ENCODE measurements at places on chromosomes 16 and 17.

- DNase-seq, result no peak
These were observed at the start of gene RAC3 for GRCh38 chr17:82031303-82031884. RAC3 (plus strand) TSS chr17:82031678; CDS start chr17:82031762, 84 bp downstream.

DNA sequence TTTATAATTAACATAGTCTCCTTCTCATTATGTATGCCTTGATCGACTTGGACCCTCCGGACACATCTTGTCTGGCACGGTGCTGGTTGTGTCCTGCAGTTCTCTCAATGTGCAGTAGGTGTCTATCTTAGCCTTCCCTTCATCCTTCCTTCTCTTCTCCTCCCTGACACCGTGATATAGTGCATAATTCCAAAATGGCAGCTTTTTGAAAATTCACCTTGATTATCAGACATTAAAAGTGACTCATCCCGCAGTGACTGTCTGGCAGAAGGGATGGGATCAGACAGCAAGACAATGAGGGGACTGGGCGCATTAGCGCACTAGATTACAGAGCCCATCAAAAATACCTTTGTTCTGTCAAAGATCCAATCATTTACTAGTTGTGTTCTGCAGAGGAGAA, 70.0 kb upstream of the PMFBP1 start:
- DNase-seq, result no peak

DNA sequence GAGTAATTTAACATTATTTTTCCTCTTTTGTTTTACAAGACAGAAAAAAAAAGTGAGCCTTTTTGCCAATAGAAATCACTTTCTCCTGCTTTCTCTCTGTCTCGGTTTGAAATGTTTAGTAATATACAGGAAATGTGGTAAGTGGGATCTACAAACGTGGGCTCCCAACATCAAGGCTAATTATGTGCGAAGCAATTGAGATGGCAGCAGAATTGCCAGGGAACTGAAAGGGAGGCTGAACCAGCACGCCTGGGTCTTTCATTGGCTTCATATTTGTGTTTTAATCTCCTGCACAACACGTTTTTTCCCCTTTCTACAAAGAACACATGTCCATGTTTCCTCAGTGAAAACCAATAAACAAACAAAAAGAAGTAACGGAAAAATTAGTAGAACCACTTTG, 743.9 kb upstream of the SOX9 start:
- DNase-seq, result no peak

DNA sequence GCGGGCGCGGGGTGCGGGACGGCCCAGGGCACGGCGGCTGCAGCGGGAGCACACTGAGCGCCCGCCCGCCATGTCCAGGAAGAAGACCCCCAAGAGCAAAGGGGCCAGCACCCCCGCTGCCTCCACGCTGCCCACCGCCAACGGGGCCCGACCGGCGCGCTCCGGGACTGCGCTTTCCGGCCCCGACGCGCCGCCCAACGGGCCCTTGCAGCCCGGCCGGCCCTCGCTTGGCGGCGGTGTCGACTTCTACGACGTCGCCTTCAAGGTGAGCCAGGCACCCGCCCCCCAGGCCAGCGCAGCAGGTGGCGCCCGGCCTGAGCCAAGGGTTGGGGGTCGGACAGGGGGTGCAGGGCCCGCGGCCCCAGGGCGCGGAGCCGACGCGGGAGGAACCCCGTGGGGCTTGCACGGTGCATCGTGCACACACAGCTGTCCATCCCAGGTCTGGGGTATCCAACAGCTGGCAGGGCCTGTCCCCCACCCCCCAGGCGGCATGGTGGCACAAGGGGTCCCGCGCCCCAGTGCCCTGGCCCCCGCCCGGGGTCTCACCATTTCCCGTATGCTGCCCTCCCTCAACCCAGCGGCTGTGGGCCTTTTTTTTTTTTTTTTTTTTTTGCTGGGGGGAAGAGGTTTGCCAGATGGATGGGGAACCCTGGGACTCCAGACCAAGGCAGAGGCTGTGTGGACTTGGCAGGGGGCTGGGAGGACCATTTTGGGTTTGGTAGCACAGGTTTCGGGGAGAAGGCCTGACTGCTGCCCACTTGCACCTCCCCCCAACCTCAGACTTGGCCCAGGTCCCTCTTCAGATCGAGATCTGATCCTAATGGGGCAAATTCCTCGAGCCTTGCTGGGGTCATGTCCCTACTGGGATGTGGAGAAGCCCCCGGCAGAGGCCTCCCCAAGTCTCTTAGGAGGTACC, 547 bp downstream of the RAB26 start:
- DNase-seq, result no peak

DNA sequence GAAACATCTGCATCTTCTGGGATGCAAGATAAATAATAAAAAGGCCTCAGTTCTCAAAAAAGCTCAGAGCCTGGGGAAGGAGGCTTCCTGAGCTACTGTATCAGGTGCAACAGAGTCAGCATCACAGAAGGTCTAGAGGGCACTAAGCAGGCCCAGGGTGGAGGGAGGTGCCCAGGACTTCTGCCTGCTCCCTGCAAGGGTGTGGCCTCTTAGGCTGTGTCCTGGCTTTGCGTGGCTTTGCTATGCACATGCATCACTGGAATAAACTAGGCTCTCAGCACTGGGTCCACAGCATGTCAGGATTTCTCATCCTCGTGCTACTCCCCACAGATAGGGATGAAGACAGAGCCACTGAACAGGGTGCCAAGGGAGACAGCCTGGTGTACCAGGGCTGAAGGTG, 25.5 kb downstream of the CDK5R1 start:
- no peak for DNase-seq

- no peak for DNase-seq
These were observed 1.4 kb downstream of the TLCD1 start for GRCh38 chr17:28724500-28725165.

- DNase-seq, result no peak
These were observed 7.3 kb upstream of the TRPV2 start for GRCh38 chr17:16407911-16408588.

GRCh38 chr16:69077251-69077650, 28.2 kb upstream of the HAS3 start:
- no peak for DNase-seq

GRCh38 chr17:42456223-42457106, 2.2 kb upstream of the ATP6V0A1 start:
- no peak for DNase-seq

GRCh38 chr16:22814711-22815105, 746 bp downstream of the HS3ST2 start:
- DNase-seq, result no peak

DNA sequence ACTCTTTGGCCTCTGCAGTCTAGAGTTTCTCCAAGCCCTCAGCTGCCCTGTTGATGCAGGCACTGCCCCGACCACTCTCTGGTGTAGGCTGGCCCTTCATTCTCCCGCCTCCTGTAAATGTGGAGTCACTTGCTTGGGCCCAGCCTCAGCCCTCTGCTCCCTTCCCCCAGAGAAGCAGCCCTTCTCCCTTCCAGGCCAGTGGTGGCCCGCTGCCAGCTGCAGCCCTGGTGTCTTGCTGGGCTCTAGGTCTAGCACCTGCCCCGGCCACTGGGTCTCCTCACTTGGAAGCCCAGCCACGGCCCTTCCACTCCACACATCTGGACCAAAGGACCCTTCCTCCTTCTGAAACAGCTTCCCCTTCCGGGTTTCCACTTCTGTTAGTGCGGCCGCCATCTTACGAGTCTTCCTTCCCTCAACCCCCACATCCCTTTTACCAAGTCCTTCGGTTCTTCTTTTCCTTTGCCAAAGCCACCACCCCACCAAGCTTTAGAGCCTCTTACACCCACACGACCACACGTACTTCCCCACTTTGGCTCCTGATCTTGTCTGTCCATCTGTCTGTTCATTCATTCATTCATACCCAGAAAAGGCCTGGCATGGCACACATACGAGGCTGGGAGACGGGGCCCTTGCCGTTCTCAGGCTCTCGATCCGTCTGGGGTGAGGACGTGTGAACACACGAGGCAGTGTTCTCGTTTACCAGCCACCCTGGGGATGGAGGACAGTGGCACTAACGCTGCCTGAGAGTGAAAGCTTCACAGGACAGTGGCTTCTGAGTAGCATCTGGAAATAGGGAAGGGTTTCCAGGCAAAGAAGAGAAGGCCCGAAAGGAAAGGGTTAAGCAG, 68.0 kb downstream of the ABR start:
- DNase-seq, result no peak

DNA sequence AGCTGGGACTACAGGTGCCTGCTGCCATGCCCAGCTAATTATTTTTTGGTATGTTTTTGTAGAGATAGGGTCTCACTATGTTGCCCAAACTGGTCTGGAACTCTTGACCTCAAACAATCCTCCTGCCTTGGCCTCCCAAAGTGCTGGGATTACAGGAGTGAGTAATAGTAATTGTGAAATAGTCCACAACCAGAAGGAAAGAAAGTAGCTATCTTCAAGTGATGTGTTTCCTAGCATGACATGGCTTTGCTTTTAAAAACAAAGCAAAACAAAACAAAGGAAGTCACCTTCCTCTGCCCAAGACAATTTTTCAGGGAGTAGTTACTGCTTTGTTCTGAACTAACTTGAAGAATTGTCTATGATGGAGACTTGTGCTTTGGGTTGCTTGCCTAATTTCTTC, 27.0 kb downstream of the ATP6V0A1 start:
- no peak for DNase-seq

DNA sequence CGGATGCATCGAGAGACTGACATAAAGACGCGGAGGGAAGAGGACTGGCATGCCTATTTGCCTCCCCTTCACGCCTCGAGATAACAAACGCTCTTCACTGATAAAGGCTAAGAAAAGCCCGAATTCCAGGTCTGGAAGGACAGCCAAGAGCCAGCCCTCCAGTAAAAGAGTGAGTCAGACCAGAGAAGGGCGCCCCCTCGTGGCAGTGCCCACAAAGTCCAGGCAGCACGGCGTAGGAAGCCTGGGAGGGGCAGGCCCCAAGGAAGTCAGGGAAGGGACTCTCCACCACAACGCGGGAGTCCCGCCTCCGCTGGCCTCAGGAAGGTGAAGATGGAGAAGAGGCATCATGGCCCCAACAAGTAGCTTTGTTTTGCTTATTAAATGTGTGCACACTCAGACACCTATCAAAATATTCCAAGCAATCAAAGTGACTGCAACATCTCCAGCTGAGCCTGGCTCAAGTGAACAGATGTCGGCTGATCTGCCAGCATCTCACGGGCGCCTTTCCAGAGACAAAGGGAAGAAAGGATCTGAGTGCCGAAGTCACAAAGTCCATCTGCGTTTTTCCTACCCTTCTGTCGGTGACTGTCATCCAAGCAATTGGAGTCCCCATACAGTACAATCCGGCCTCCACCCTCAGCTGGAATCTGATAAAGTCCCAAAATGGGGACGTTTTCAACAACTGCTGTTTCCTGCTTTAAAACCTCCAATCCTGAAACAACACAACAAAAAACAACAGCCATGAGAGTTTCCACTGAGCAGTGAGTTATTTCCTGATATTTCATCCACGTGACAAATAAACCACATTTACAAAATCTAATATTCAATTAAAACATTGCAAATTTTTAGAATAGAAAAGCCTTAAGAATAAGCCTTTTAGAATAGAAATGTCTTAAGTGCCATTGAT, 20.4 kb upstream of the SLC38A8 start:
- DNase-seq, result peak; percentile 54

- DNase-seq, result no peak
These were observed 2.3 kb upstream of the SSTR5 start for GRCh38 chr16:1070084-1070863.

DNA sequence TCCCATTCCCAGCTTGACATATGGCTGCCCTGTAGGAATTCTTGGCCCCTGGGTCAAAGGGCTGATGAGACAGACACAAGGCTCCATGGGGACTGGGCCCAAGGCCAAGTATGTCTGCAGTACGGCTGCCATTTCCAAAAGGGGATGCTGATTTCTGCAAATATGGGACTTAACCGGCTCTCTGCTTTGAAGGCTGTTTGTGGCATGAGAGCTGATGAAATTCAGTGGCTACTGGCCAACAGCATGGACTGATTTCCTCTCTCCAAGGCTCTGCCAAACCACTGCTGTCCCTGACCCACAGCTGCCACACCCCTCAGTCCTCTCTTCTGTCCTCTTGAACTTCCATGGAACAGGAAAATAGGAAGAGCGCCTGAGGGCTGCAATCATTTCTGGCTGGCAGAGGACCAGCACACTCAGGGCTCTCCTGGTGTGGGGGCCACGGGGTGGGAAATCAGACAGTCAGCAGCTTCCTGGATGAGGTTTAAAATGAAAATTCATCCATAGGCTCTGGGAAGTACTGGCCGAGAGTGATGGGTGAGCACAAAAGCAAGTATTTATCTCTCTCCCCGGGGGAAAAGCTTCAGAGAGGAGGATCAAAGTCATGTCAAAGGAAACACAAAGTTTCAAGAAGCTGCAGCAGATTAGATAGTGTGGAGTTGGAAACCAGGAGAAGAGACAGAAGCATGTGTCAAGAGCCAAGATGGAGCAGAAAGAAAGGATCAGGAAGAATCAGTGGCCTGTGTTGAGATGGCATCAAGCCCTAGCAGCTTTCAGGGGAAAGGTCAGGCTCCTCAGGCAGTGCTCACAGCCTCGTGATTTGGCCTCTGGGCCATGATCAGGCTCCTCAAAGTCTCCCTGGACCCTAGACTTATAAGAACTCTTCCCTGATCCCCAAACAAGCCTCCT, 64.1 kb upstream of the SREBF1 start:
- DNase-seq, result no peak

DNA sequence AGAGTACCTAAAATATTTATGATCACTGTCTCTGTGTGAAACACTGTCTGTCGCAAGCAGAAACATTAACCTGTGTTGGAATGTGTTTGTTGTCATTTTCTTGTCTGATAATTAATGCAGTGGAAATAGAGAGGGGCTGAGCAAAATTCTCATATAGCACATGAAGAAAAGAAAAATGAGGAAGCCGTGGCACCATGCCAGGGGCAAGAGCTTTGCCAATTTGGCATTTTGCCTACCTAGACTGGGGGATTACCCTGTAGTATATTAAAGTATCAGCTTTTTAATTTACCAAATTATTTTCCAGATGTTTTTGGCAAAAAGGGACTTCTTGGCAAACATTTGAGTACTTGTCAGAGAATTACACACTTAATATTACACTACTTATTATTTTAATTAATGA, 1326.6 kb upstream of the GOT2 start:
- DNase-seq, result no peak

- DNase-seq, result no peak
These were observed 36.7 kb downstream of the GRIN2C start for GRCh38 chr17:74822939-74823367.

- DNase-seq, result no peak
These were observed 5.1 kb downstream of the KIFC3 start for GRCh38 chr16:57797216-57797525.

Measured in effector CD4-positive, alpha-beta T cell (primary cell).